ENCODE measurements at places on chromosomes 1 and 21.

GRCh38 chr1:62301726-62302390 is 17.4 kb downstream of the KANK4 start:
- no peak for DNase-seq

DNA sequence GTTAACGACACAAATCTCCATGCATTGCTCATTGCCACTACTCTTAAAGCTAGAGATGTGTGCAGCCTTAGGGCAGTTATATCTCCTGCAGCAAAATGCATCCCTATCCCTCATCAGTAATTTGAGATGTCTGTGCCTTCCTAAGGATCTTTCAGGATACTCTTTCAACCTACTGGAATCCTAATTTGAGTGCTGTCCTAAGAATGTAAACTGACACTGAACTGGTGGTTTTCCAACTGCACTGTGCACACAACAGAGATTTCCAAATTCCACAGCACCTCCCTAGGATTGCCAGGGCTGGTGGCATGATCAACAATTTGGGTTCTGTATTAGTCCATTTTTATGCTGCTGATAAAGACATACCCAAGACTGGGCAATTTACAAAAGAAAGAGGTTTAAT is 193.9 kb downstream of the LTN1 start:
- no peak for DNase-seq

- no peak for DNase-seq
Measured at GRCh38 chr1:115112496-115113375, 23.4 kb upstream of the TSPAN2 start.

DNA sequence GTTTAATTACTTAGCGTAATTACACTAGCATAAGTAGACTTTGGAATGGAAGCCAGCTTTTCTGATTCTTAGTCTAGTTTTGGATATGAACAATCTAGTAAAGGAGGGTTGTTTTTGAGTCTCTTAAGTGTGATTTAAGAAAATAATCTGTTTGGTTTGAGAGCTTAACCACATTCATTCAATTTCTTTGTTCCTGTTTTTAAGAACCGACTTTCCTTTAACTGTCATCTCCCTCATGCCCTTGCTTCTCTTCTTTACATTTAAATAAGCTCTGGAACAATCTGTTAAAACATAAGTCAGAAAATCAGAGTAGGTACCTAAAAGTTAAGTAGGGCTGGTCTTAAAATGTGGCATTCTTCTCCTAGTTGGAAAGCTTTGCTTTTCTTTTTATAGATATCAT is 27.7 kb downstream of the CDC42 start:
- DNase-seq, result no peak

GRCh38 chr1:192595299-192595698 is 19.7 kb downstream of the RGS1 start:
- DNase-seq, result no peak

GRCh38 chr1:7223334-7224080 is 438.3 kb downstream of the CAMTA1 start:
- DNase-seq, result no peak

DNA sequence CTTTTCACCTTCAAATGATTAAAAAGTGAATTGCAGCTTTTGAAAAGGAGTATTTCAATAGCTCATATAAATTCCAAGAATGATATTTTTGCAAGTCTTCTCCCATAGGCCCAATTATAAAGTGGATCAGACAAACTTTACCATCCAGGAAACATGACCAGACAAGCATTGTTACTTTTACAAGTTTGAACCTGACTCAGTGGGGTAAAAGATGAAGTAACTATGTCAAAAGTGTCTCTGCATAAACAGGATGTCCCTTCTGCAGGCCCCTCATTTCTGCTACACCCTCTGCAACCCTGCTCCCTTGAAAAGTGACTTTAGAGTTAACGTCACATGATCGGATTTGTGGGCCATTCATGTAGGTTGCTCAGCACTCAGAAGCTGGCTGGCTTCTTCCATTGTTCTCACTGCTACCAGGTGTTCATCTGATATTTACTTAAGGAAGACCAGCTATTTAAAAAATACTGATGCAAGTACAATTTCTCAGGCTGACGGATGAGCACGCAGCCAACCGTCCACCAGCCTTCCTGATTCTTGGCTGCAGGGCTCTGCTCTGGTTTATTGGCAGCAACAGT is 32.3 kb downstream of the URB1 start:
- DNase-seq, result no peak

- no peak for DNase-seq
Measured at GRCh38 chr1:24920533-24920925, 9.5 kb downstream of the RUNX3 start.

DNA sequence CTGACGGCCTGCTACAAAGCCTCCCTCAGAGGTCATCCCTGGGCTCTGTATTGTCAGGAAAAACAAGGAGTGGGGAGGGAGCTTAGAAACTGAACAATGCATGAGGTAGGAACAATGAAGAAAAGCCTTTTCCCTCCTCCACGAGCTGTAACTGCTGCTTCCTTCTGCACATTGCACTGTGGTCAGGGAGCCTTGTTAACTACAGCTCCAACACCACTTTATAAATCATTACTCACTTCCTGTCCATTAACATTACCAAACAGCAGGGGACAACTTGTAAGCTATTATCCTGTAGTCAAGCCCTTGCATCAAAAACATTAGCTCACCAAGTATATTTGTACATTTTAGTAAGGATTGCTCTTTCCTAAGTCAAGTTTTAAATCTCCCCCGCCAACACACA is 336.0 kb upstream of the NR5A2 start:
- DNase-seq, result no peak

GRCh38 chr21:37994211-37994610 is 78.0 kb upstream of the KCNJ6 start:
- DNase-seq, result no peak

- no peak for DNase-seq
Measured at GRCh38 chr1:70528590-70529333, 117.7 kb downstream of the CTH start.

DNA sequence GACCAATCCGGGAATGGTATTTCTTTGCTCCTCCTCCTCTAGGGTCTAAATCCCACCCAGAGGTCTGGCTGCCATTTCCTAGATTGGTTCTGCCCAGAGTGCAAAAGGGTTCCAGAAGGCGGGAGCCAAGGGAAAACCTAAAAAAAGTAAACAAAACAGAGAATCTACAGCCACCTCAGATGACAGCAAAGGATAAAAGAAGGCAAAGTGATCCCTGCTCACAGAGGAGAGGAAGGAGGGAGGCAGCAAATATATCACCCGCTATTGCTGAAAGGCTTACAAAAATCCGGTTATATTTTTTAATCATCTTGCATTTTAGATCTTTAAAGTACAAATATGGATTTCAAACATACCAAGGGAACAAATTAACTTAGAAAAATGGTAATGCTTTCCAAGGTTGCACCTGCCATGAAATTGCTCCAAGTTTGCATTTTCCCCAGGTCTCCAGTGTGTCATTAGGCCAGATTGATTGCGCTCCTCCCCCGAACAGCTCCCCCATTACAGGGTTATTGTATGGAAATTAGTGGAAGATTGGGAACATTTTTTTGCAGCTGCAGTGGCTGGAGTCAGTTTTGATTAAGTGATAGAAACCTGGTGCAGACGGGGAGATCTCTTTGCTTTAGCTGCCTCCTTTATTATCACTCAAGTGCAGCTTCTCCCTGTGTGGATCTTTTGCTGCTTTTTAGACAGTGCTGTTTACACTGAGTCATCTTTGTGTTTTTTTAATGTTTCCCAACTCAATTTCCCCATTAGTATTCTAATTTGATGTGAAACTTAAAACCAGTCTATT is 280.5 kb upstream of the CAMK1G start:
- no peak for DNase-seq

- no peak for DNase-seq
Measured at GRCh38 chr1:200386416-200386815, 23.4 kb downstream of the ZNF281 start.

DNA sequence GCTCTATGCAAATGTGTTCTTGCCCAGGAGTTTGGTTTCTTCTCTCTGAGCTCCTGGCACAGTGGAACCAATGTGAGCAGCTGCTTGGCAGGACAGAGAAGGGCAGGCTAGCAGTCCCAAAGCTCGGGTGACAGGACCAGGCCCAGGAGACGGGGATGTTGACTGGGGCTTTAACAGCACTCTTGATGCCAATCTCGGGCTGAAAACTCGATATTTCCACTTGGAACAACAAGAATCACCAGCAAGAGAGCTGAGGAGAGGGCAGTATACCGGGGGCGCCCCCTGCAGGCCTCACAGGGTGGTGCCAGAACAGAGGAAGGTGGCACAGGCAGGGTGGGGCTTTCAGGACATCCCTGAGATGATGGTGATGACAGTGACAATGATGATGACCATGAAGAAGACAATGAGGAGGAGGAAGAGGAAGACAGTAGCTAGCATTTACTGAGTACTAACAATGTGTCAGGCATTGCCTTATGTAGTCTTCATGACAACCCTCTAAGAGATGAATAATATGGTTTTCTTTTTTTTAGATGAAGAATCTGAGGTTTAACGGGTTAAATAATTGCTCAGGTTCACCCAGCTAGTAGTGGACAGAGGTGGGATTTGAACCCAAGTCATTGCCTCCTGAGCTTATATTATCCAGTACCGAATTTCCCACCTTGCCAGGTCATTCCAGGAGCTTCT is 2.7 kb upstream of the KCNJ9 start:
- DNase-seq, result no peak

GRCh38 chr1:167689567-167689920 is 32.2 kb upstream of the MPZL1 start:
- no peak for DNase-seq

DNA sequence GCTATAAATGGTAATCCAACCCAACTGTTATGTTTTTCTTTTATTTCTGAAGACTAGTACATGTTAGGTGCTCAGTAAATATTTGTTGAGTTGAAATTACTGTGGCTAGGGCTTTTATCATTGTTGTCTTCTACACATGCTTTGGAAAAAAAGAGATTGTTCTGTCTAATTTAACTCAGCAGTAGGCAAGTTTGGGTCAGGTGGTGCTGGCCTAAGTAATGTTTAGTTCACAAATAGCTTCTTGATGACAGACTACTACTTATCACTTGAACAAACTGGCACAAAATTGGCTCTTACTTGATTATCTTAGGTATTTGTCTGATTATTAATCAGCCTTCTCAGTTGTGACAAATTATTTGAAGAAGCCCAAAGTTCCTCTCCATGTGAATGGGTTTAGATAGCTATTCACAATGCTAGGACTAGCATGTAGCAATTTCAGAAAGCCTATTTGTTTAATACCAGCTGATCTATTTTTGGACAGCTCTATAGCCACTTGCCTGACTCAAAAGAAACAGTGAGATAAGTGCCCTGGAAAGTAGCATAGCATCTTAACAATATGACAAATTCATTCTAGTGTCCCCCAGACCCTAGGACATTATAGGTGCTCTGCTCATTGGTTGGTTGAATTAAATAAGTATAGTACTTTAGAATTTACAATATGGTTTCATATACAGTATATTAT is 32.6 kb downstream of the TMEM200B start:
- DNase-seq, result no peak

- DNase-seq, result no peak
Measured at GRCh38 chr1:110700767-110701166, 26.0 kb upstream of the KCNA3 start.

GRCh38 chr1:22119626-22120468 is 23.1 kb downstream of the WNT4 start:
- DNase-seq, result no peak

DNA sequence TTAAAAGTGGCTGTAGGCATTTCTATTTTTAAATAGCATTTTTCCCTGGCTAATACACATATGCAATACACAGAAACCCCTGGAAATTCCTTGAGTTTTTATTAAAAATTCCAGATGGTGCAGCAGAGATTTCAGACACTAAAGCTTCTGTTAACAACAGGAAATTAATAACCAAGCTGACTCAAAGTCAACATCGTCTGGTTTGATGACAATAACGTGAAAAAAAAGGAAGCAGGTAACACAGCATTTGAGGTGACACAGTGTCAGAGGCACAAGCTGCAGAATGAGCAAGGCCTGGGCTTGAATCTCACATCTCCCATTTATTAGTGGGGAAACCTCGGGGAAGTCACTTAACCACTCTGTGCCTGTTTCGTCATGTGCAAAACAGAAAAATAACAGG is 64.6 kb upstream of the GJB5 start:
- DNase-seq, result no peak

GRCh38 chr1:3436901-3437300 is 17.6 kb upstream of the ARHGEF16 start:
- no peak for DNase-seq

DNA sequence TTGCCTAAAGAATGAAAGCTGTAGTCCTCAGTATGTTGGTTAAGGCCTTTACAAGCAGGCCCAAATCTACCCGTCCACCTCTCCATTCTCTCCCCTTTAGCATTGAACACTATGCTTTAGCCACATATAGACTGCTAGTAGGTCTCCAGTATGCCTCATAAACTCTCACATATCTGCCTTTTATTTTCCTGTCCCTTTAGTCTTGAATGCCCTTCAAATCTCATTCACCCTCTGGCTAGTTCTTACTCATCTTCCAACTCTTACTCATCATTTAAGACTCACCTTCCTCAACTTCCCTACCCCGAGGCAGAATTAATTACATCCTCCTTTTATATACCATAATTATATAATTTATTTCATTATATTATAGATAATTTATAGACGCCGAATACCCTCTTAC is 78.7 kb upstream of the TSPAN2 start:
- no peak for DNase-seq

DNA sequence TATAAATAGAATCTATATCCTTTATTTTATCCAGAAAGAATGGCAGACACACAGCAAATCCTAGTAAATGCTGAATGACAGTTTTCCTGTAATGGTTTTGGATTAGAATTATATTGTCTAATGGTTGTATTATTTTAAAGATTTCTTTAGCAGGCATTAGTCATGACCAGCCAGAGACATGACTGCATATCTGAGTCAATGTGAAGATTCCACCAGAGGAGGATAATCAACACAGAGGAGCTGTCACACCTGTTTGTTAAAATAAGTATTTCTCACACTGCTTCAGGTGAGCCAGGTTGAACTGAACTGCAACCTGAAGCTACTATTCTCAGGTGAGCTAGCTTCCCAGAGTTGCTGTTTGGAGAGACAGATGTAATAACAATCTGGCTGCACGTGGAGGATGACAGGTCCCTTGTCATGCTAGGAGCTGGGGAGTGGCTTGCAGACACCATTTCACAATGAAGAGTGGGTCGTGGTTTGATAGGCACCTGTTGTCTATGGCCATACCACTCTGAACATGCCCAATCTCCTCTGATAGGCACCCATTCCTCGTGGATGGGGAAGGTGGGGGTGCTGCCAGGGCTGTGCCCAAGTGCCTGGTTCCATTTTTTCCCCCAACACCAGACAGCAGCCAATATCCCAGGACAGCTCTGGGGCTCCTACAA is 94.3 kb downstream of the KCNJ6 start:
- no peak for DNase-seq

DNA sequence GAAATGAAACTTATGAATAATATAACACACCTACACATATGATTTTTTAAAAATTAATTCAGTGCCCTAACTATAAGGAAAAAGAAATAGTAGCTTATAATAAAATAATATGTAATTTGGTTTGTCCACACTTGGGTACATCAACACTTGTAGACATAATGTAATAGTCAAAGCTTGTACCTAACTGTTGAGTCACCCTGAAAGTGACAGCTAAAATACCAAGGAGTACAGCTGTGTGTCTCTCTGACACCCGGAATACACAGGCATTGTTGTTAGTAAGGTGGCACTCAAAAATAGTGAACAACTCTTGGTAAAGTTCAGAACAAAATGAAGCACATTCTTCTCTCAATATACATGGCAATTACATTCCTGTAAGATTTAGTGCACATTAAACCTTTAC is 243.4 kb downstream of the TRABD2B start:
- DNase-seq, result no peak

GRCh38 chr1:117828201-117828600 is 101.2 kb downstream of the GDAP2 start:
- DNase-seq, result no peak
